ENCODE measurements at places on chromosomes 3 and 15.

DNA sequence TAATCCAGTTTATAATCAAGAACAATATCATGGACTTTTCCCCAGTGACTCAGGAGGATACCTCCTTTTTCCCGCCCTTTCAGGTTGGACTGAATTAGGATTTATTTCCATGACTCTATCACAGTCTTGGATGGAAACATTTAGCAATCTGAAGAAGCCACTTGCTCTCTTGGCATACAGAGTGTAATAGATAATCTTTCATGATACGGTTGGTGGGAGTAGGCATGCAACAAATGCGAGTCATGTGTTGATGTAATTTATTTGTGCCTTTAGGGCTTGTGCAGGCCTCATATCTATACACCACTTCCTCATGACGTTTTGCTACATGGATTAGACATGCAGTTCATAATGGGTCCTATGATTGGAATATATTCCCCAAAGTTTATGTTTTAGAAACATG lies 54.2 kb upstream of the MCTP2 start:
- no peak for DNase-seq

- DNase-seq = no peak
Measured at GRCh38 chr3:183307749-183308148, 54.7 kb downstream of the B3GNT5 start.

GRCh38 chr3:111285184-111285538 lies 213.5 kb downstream of the NECTIN3 start:
- DNase-seq = no peak

GRCh38 chr3:31505371-31506048 lies 27.2 kb upstream of the STT3B start:
- DNase-seq = no peak

- DNase-seq = no peak
Measured at GRCh38 chr3:116285781-116286421, 159.4 kb downstream of the LSAMP start.

- DNase-seq = peak; percentile 46
Measured at GRCh38 chr15:39786447-39787056, 3.9 kb upstream of the FSIP1 start.

- no peak for DNase-seq
Measured at GRCh38 chr15:31805090-31805662, 225.1 kb upstream of the CHRNA7 start.

DNA sequence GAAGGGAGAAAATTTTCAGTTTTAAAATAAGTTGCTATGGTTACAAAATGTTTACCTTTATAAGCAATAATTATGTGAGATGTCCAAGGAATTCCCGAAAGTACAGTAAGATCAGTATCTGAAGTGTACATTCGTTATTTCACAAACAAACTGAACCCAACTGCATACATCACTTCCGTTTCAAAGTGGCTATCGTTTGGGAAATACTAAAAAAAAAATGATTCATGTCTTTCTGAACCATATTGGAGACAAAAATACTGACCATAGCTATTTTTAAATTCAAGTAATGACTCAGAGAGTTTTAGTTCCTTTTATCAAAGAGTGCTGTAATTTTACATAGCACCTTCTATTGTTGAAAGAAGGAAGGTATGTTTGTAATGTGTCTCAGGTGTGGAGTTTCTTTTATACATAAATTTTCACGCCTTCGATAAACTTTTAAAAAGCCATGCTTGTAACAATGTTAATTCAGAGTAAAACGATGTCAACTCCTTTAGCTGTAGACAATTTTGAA lies 8.0 kb upstream of the ANKRD28 start:
- no peak for DNase-seq

GRCh38 chr15:69675731-69676130 lies 223.1 kb downstream of the RPLP1 start:
- DNase-seq = no peak

DNA sequence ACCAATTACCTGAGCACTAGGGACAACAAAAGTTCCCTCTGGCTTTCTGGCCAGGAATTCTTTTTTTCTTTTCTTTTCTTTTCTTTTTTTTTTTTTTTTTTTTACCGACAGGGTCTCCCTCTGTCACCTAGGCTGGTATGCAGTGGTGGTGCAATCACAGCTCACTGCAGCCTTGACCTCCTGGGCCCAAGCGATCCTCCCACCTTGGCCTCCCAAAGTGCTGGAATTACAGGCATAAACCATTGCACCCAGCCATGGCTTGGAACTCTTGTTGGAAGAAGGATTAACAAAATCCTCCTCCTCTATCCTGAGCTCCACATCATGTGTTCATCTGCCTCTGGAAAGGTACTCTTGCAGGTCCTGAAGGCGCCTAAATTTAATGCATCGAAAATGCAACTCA lies 2.9 kb upstream of the LTF start:
- no peak for DNase-seq

GRCh38 chr3:23747841-23748240 lies 57.9 kb upstream of the UBE2E1 start:
- no peak for DNase-seq

- DNase-seq = no peak
Measured at GRCh38 chr15:96333131-96334016, 2.9 kb downstream of the NR2F2 start.

GRCh38 chr15:45428491-45428890 lies 50.1 kb upstream of the GATM start:
- DNase-seq = no peak

- no peak for DNase-seq
Measured at GRCh38 chr3:127774647-127775046, 47.7 kb downstream of the MGLL start.

DNA sequence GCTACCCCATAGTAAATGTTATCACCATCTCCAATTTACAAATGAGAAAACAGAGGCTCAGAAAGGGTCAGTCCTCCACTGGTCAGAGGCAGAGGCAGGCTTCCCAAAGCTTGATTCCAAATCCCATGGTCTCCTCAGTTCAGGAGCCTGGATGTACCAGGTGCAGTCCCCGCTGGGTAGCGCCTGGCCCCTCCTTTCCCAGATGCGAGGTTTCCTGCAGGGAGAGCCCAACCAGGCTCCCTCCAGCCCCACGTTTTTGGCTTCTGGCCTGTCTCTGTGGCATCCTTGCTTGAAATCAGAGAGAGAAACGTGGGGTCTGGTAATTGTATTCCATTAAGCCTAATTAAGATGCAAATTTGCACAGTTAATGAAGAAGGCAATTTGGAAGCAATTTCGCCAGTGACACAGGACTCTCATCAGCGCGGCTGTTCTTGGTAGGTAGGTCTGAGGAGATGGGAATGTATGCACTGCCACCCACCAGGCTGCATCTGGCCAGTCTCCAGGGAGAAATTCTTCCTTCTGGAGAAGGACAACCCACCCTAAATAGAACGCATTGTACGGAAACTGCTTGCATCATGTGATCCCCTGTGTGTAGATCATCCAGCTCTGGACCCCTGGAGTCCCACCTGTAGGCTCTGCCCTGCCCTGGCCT lies 50.5 kb downstream of the HRH1 start:
- DNase-seq = no peak

- peak; percentile 25 for DNase-seq
Measured at GRCh38 chr3:46695177-46695961, 1.9 kb upstream of the ALS2CL start.

DNA sequence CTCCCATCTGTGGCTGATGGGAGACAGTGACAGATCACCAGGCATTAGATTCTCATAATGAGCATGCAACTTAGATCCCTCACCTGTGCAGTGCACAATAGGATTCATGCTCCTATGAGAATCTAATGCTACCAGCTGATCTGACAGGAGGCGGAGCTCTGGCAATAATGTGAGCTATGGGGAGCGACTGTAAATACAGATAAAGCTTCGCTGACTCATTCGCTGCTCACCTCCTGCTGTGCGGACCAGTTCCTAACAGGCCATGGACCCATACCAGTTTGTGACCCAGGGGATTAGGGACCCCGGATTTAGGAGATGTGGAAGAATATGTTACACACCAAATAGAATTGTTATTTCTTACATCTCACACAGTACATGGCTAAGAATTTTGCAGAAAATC lies 6.7 kb downstream of the ARGFX start:
- peak; percentile 4 for DNase-seq

GRCh38 chr3:124609402-124609801 lies 120.8 kb upstream of the UMPS start:
- no peak for DNase-seq

DNA sequence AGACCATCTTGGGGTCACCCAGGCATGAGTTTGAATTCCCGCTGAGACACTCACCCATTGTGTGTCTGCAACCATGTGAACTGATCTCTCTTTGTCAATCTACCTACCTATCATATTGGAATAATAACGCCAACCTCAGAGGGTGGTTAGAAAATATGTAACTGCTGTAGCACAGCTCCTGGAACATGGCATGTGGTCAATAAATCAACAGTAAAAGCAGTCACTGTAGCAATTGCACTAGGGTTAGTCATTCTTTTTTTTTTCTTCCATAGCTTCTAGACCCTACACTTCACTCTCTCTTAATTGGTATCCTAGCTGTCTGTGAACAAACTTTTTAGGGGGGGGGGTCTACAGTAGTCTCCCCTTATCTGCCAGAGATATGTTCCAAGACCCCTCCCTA lies 64.2 kb upstream of the SLCO2A1 start:
- DNase-seq = no peak

- DNase-seq = no peak
Measured at GRCh38 chr15:99953886-99954285, 220.6 kb upstream of the LYSMD4 start.

DNA sequence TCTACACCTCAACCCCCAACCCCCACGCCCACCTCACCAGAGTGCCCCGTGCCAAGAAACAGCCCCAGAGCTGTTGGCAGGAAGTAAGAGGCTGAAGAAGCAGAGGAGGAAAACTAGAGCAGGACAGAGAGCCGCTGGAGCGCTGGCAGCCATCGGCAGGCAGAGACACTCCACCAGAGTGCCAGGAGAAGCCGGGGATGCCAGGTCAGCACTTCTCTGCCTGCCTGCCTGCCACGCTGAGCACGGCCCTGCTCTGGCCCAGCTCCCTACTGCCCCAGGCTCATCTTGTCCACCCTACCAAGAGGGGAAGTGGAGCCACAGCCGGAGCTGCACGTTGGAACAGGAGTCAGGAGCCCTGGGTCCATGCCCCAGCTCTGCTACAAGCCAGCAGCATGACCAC lies 29.7 kb downstream of the CACNA2D2 start:
- DNase-seq = no peak

- DNase-seq = no peak
Measured at GRCh38 chr3:108491456-108491855, 18.9 kb downstream of the MYH15 start.

GRCh38 chr3:36557021-36557707 lies 176.9 kb downstream of the STAC start:
- no peak for DNase-seq

- no peak for DNase-seq
Measured at GRCh38 chr3:23756206-23756840, 49.4 kb upstream of the UBE2E1 start.

- DNase-seq = no peak
Measured at GRCh38 chr3:67791620-67792019, 137.2 kb upstream of the SUCLG2 start.

DNA sequence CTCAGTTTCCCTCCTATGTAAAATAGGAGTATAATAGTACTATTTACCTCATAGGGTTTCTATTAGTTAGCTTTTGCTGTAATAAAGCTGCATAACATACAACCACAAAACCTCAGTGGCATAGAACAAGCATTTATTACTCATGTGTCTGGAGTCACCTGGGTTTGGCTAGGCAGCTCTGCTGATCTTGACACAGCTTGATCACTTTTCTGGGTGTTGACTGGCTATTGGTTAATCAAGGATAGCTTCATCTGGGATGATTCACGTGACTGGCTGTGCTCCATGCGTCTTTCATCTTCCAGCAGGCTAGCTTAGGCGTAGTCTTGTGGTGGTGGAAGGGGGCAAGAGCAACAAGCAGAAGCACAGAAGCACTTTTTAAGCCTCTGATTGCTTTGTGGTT lies 112.6 kb downstream of the SQOR start:
- DNase-seq = no peak

DNA sequence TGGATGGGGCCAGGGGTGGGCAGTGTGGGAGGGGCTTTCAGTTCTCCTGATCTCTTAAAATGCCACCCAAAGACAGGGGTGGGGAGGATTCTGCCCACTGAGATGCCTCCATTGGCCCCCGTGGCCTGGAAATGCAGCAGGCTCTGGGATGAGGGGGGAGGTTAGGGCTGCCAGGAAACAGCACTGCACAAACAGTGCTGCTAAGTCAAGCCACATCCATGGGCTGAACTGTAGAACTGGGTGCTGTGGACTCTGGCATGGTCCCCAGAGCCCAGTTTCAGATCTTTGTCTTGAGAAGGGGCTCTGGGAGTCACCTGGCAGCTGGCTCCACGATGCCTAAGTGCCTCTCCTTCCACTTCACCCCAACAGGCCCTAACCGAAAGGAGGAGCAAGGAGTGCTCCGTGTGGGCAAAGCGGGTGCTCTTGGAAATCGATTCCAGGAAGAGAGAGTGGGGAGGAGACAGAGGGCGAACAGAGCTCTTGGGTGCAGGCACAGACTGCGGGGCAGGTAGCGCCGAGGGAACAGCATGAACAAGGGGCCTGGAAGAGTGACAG lies 7.8 kb downstream of the PLA2G4E start:
- no peak for DNase-seq

GRCh38 chr3:166810741-166811445 lies 569.2 kb downstream of the ZBBX start:
- no peak for DNase-seq

GRCh38 chr3:98209244-98209643 lies 42.7 kb downstream of the OR5H15 start:
- no peak for DNase-seq

GRCh38 chr3:20310629-20311028 lies 124.6 kb upstream of the SGO1 start:
- no peak for DNase-seq

GRCh38 chr3:42035816-42036482 lies 55.2 kb upstream of the TRAK1 start:
- DNase-seq = no peak

- no peak for DNase-seq
Measured at GRCh38 chr15:98628216-98628615, 20.1 kb upstream of the IGF1R start.

- DNase-seq = no peak
Measured at GRCh38 chr3:149751551-149751950, 738 bp downstream of the COMMD2 start.

DNA sequence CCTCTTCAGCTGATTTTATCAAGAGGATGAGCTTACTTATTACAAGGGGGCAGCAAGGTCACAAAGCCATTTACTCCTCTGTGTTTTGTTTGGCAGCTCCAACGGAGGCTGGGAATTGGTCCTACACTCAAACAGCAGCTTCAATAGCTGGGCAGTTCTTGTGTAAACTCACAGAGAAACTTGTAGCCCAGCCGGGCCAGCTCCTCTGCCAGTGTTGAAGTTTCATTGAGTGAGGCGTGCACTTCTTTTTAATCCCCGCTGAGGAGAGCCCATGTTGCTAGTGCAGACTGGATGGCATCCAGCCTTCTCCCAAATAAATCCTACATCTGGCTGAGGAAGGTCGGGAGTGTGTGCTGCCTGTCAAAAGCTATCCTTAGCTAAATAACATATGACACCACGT lies 59.5 kb downstream of the BFSP2 start:
- DNase-seq = no peak

- no peak for DNase-seq
Measured at GRCh38 chr3:54168451-54168850, 46.1 kb downstream of the CACNA2D3 start.

GRCh38 chr3:42500091-42500490 lies 2.4 kb upstream of the VIPR1 start:
- no peak for DNase-seq
